Muscle of leg (tissue), 16 donors: ENCODE measurements at places on chromosomes 2 and 18. TPM values are rescaled to one million over a fixed set of nuclear protein-coding genes. Genes with fewer than 3 reads are reported as not detected.

TMEM247 gene
- not detected for total RNA-seq

CROCC2 gene
- 0.04 TPM for total RNA-seq

DNA sequence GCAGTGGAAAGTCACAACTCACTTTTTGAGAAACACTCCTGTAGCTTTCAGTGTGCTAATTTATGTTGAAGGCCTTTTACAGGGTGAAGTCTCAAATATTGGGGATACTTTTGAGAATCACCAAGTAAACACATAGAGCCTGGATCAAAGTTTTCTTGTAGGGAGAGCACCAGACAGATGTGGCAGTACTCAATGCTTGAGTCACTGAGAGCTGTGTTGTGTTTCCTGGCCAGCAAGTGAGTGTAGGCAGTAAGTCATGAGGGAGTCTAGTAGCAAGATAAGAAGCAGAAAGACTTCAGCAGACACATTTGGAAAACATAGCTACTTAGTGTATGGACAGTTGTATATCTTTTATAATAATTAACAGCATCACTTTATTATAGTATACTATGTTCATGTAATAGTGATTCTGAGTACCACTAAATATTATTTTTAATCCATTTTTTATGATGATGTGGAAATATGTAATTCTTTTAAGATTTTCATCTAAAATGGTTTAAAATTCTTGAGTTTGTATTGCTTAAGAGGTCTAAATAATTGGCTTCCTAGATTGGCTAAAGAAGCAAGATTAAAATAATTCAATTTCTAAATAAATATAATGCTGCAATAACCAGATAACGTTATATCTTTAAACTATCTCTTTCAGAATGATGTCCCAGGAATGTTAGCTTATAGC is 12.8 kb downstream of the PSMD1 start:
- DNase-seq = no peak

GRCh38 chr2:27336173-27336572 is 13.3 kb upstream of the MPV17 start:
- DNase-seq = no peak

DNA sequence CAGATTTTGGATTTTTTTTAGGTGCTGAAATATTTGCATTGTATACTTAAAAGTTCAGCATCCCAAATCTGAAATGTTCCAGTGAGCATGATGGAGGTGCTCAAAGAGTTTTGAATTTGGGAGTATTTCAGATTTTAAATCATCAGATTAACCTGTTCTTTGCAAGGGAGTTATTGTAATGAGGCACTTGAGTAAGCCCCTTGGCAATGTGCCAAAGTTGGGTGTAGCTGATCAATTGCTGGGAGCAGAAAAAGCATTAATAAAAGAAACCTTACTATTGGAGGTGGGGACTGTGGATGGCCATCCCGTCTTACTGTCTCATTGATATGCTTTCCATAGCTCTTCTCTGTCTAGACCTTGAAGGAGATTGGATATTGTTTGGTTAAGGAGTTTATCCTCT is 28.3 kb downstream of the MALT1 start:
- DNase-seq = no peak

CREG2 gene
- total RNA-seq = 2.4 TPM

- no peak for DNase-seq
These were observed 83.8 kb upstream of the SNTG2 start for GRCh38 chr2:866887-867286.
